PC-9 (cell line): ENCODE measurements at places on chromosomes 2 and 18. TPM values are rescaled to one million over a fixed set of nuclear protein-coding genes. Genes with fewer than 3 reads are reported as not detected.

The CYP20A1 gene
- total RNA-seq: 6.8 and 6.9 TPM in 2 replicates

The CNGA3 gene
- not detected in 2 replicates for total RNA-seq

The TEKT4 gene
- total RNA-seq: 0.15 TPM in 1 of 2 replicates, not detected in the other

The COL4A4 gene
- 5.6 and 6.0 TPM in 2 replicates for total RNA-seq

The CERKL gene
- total RNA-seq: 1.5 and 1.6 TPM in 2 replicates

The SNORC gene
- 10.4 and 20.0 TPM in 2 replicates for total RNA-seq

The ESCO1 gene
- 10.8 and 11.3 TPM in 2 replicates for total RNA-seq

The TSPYL6 gene
- total RNA-seq: not detected in 2 replicates

The GCG gene
- not detected in 2 replicates for total RNA-seq

The NFATC1 gene
- total RNA-seq: 2.6 and 2.9 TPM in 2 replicates

The MARCHF4 gene
- 7.7 and 14.5 TPM in 2 replicates for total RNA-seq

The RBKS gene
- 4.5 and 6.8 TPM in 2 replicates for total RNA-seq

The TMEM37 gene
- total RNA-seq: 1.2 TPM in 2 replicates

The TYMS gene
- 138 and 149 TPM in 2 replicates for total RNA-seq

The NTSR2 gene
- not detected in 2 replicates for total RNA-seq

The ZNF397 gene
- 8.1 and 9.3 TPM in 2 replicates for total RNA-seq

The DOCK10 gene
- total RNA-seq: 28.9 and 33.6 TPM in 2 replicates

The CAPN14 gene
- total RNA-seq: 0.35 TPM in 2 replicates

The CFAP221 gene
- not detected in 2 replicates for total RNA-seq

The EFHD1 gene
- 10.6 and 15.0 TPM in 2 replicates for total RNA-seq

The PTPRN gene
- not detected in 2 replicates for total RNA-seq

The SALL3 gene
- total RNA-seq: not detected in 2 replicates

The RAPGEF4 gene
- 0.53 TPM in 1 of 2 replicates, not detected in the other for total RNA-seq

The NMS gene
- not detected in 2 replicates for total RNA-seq

The TRIM54 gene
- 8.2 and 9.8 TPM in 2 replicates for total RNA-seq

The PAIP2B gene
- 5.4 and 6.1 TPM in 2 replicates for total RNA-seq

The GALNT1 gene
- 68.2 and 88.9 TPM in 2 replicates for total RNA-seq

The TMEM247 gene
- total RNA-seq: not detected in 2 replicates

The SLC5A7 gene
- total RNA-seq: not detected in 2 replicates

The TTC21B gene
- 6.3 and 9.8 TPM in 2 replicates for total RNA-seq

The PMAIP1 gene
- total RNA-seq: 16.5 and 17.0 TPM in 2 replicates

The NT5DC4 gene
- 6.1 and 6.5 TPM in 2 replicates for total RNA-seq

The CCDC141 gene
- total RNA-seq: not detected in 2 replicates
